Fibroblast of villous mesenchyme (primary cell): ENCODE measurements at places on chromosomes 5 and 9. TPM values are rescaled to one million over a fixed set of nuclear protein-coding genes. Genes with fewer than 3 reads are reported as not detected.

The ALDH1A1 gene
- 161 and 450 TPM in 2 replicates for total RNA-seq

The GABRP gene
- not detected in 2 replicates for total RNA-seq

The ADGRV1 gene
- under 0.01 and 0.43 TPM in 2 replicates for total RNA-seq

The C9 gene
- under 0.01 TPM in 1 of 2 replicates, not detected in the other for total RNA-seq

The DPM2 gene
- 11.2 and 11.9 TPM in 2 replicates for total RNA-seq

The PPP1R26 gene
- total RNA-seq = 10.3 and 11.7 TPM in 2 replicates

The ITGA2 gene
- 16.4 and 35.0 TPM in 2 replicates for total RNA-seq

The LPAR1 gene
- total RNA-seq = 54.4 and 108 TPM in 2 replicates

The BARHL1 gene
- total RNA-seq = not detected in 2 replicates

The GLDC gene
- total RNA-seq = 0.32 and 0.43 TPM in 2 replicates

The RANBP3L gene
- 0.32 and 1.3 TPM in 2 replicates for total RNA-seq
